MCF 10A (cell line): ENCODE measurements at places on chromosomes 13 and 19.

DNA sequence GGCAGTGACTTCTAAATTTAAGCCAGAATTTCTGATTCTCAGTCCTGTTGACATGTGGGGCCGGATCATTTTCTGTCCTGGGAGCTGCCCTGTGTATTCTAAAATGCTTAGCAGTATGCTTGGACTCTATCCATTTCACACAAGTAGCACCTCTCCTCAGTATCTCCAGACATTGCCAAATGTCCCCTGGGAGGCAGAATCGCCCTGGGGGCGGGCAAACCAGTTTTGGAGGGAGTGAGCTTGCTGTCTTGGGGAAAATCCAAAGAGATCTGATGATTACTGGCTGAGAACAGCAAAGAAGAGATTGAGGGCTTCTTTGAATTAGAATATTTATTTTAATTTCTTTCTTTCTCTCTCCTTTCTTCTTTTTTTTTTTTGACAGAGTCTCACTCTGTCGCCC, 16.4 kb downstream of the VAV1 start:
- no peak for DNase-seq

- no peak for DNase-seq
These were observed 16.9 kb downstream of the NALCN start for GRCh38 chr13:101399365-101399764.

DNA sequence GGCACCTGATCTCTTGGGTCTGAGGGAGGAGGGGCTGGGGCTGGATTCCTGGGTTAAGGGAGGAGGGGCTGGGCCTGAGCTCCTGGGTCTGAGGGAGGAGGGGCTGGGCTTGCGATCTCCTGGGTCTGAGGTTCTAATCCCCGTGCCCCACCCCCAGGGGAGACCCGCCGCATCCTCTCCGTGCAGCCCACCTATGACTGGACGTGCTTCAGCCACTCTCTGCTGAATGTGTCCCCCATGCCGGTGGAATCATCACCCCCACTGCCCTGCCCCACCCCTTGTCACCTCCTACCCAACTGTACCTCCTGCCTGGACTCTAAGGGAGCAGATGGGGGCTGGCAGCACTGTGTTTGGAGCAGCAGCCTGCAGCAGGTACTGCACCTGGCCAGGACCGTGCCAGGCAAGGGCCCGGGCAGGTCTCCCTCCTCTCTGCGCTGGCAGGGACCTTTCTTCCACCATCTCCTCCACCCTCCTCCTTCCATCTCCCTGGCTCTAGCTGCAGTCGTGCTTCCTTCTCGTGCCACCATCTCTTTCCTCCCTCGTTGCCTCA, 27.1 kb downstream of the CNFN start:
- DNase-seq = no peak

- DNase-seq = no peak
These were observed 14.9 kb downstream of the SSC5D start for GRCh38 chr19:55503157-55503501.

DNA sequence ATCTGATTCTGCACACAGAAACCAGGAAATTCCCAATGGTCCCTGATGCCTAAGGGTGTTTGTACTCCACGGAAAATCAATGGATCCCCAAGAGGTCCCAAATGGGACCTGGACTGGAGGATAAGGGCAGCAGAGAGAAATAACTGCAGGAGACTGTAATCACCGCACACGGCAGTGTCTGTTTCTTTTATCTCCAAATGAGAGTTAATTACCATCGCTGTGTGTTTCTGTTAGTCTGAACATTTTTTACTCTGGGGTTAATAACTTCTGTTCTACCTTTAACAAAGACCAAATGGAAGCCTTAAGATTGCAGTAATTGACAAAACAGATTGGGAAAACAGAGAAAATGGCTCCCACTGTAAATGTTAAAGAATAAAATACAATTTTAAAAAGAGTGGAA, 320.9 kb downstream of the DCLK1 start:
- DNase-seq = no peak

GRCh38 chr19:29953352-29954247, 11.6 kb downstream of the URI1 start:
- no peak for DNase-seq

DNA sequence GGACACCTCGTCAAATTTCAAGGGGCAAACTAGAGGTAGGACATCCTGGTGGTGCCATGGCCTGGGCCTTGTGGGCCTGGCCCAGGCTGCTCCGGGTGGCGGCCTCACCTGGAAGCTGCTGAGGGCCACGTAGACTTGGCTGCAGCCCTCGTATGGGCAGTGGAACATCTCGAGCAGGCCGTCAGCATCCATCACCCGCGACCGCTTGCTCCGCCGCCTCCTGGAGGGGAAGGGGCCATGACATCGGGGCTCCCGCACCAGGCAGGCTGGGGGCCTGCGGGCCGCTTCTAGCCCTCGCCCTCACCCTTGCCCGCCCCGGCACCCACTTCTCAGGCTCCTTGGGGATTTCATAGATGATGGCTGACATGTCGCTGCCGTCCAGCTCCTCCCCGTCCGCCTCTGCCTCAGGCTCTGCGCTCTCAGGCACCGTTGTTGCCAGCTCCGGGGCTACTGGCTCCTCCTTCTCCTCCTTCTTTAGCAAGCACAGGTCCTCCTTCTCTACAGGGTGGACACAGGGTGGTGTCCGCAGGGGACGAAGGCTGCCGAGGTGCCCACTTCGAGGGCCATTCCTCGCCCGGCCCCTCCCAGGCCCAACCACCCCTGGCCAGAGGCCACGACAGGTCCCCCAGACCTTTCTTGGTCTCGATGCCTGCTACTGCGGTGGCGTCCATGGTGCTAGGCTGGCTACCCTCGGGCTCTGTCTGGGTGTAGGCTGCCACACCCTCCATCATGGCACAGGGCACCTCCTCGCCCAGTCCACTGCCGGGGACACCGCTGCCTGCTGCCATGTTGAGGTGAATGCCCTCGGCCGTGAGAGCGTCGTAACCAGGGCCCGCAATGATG, 6.0 kb upstream of the ELAVL3 start:
- no peak for DNase-seq

- peak; percentile 57 for DNase-seq
These were observed 116.6 kb downstream of the PCDH17 start for GRCh38 chr13:57748096-57748495.

GRCh38 chr13:52112591-52112990, 16.3 kb downstream of the NEK5 start:
- no peak for DNase-seq

GRCh38 chr13:110127986-110128511, 178.9 kb downstream of the COL4A1 start:
- DNase-seq = no peak

- DNase-seq = no peak
These were observed 4.0 kb downstream of the PLEKHG2 start for GRCh38 chr19:39416152-39417120.
